Hematopoietic multipotent progenitor cell treated with erythropoietin and hydrocortisone succinate and interleukin-3 and kit ligand, for 4 days (in vitro differentiated cells): ENCODE measurements at places on chromosomes 13 and 19.

DNA sequence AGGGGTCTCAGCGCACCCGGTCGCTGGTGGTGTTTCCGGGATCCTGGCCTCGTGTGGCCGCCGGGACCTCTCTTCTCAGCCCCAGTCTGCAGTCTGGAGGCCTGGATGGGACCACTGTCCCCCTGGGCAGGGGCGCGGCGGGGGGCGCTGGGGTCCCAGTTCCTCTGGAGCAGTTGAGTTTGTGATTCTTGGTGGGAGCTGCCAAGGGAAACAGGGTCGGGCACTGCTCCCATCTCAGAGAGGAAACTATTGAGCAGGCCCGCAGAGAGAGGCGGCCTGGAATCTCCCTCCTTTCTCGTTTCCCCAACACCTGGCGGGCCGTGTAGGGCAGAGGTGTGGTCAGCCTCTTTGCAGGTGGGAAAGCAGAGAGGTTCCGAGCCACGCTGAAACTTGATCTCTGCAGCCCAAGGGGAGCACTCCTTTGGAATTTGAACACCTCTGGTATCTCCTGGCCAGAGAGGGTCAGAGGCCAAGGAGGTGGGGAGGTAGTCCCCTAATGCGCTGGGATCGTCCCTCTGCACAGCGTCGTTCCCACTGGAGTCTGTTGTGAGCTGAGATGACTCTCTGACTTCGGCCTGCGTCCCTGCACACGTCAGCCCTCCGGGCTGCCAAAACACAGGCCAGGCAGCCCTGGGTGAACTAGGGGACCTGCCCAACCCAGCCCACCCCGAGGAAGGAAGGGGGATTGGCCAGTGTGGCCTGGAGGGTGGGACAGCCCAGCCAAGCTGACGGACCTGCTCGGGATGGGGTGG is 741 bp downstream of the PLEKHF1 start:
- no peak for DNase-seq

DNA sequence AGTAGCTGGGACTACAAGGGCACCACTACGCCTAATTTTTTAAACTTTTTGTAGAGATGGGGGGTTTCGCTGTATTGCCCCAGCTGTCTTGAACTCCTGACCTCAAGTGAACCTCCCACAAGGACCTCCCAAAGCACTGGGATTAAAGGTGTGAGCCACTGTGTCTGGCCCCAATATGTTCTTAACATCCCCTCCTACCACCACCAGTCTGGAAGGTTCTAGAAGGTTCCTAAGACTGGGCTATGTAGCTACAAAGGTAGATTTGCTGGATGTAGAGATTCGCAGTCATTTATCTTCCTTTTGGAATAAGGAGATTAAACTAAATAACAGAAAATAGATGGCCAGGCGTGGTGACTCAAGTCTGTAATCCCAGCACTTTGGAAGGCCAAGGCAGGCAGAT is 5.3 kb downstream of the HSD17B14 start:
- DNase-seq, result no peak

- DNase-seq, result no peak
Measured at GRCh38 chr19:2149980-2150793, 1.2 kb downstream of the AP3D1 start.

DNA sequence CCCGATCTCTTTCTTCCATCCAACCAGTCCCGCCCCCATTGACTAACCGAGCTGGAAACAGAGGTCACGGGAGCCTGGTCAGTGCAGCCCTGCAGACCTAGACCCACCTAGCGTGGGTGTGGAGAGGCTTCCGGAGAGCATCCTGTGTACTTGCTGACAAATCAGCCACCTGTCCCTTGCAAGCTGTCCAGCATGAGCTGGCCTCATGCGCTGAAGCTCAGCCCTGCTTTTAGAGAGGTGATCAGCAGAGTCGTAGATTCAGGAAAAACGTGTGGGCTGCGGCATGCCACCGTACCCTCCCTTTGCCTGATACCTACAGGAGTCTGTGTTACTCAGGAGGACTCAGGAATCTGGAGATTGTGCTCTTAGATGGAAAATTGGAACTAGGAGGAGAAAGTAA is 80.3 kb upstream of the UQCRFS1 start:
- DNase-seq, result no peak

DNA sequence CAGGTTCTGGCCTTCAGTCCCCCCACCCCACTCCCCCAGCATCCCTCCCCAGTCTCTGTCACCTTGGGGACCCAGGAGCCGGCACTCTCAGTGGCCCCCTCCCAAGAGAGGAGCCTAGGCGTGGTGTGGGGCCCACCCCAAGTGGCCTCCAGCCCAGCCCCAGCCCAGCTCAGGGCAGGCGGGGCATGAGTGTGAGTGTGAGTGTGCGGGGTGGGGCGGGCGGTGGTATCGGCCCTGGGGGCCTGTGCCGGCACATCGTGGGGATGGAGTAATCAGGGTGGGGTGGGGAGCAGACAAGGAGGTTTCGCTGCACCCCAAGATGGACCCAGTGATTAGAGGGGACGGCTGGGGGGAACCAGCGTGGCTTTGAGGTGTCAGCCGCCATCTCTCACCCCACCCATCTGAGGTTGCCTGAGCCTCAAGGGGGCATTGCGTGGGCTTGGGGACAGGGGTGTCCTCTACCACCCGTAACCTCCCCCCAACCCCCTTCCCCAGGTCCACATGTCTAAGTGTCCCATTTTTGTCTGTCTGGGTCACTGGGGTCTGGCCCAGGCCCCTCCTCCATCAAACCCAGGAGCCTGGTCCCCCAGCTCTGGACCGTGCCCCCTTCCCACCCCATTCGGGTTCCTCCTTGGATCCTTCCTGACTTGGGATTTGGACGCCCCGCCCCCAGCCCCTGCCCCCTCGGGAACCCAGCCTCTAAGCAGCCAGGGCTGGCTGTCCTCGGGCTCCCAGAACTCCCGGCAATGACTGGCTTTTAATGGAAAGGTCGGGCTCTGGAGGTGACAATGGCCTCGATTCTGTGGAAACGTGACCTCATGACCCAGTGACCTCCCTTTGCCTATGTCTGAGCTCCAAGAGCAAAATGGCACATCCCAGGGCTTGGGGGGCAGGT is 6.9 kb upstream of the SULT2B1 start:
- no peak for DNase-seq

GRCh38 chr19:10295305-10295846 is 5.6 kb downstream of the ICAM5 start:
- DNase-seq, result peak; percentile 78

GRCh38 chr19:33373453-33374235 is at the start of gene CEBPG:
Gene CEBPG (plus strand): TSS chr19:33373709. CDS start chr19:33379240, 5,531 bp downstream.
- DNase-seq, result peak; percentile 94

DNA sequence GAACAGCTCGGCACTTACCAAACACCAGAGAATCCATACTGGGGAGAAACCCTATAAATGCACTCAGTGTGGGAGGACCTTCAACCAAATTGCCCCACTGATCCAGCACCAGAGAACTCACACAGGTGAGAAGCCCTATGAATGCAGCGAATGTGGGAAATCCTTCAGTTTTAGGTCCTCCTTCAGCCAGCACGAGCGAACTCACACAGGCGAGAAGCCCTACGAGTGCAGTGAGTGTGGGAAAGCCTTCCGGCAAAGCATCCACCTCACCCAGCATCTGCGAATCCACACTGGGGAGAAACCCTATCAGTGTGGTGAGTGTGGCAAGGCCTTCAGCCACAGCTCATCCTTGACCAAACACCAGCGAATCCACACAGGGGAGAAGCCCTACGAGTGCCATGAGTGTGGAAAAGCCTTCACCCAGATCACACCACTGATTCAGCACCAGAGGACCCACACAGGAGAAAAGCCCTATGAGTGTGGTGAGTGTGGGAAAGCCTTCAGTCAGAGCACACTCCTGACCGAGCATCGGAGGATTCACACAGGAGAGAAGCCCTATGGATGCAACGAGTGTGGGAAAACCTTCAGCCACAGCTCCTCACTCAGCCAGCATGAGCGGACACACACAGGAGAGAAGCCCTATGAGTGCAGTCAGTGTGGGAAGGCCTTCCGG is 8.3 kb downstream of the ZNF135 start:
- no peak for DNase-seq

- no peak for DNase-seq
Measured at GRCh38 chr13:94677799-94678198, 34.5 kb downstream of the SOX21 start.

- no peak for DNase-seq
Measured at GRCh38 chr13:32081591-32081990, 50.0 kb downstream of the FRY start.

- DNase-seq, result no peak
Measured at GRCh38 chr13:29883941-29884518, 33.6 kb upstream of the UBL3 start.

- DNase-seq, result no peak
Measured at GRCh38 chr19:47819858-47820257, 1.9 kb upstream of the CRX start.

DNA sequence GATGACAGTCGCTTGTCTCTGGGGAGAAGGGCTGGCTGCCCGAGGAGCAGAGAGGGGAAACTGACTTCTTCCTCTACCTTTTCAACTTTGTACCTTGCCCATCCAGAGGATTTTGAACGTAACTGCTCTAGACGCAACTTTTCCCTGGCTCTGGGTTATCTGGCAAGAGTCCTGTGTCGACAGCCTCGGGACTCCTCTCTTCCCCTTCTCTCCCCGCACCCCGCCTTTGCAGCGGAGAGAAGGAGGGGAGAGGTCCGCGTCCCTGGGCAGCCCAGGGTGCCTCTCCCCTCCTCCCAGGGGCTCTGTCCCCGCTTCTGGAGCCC is 574 bp downstream of the SH3GL1 start:
- DNase-seq, result peak; percentile 68
